ENCODE measurements at places on chromosomes 5 and 9. TPM values are rescaled to one million over a fixed set of nuclear protein-coding genes. Genes with fewer than 3 reads are reported as not detected.

Gene JAKMIP2
- 27.2 TPM for total RNA-seq

Gene PCYOX1L
- total RNA-seq, result 14.7 TPM

Gene SLC22A4
- total RNA-seq, result 0.78 TPM

Gene PRR7
- total RNA-seq, result 9.7 TPM

Gene GRXCR2
- total RNA-seq, result not detected

GRCh38 chr9:99634186-99634585 is 187.5 kb upstream of the NR4A3 start:
- DNase-seq, result no peak

DNA sequence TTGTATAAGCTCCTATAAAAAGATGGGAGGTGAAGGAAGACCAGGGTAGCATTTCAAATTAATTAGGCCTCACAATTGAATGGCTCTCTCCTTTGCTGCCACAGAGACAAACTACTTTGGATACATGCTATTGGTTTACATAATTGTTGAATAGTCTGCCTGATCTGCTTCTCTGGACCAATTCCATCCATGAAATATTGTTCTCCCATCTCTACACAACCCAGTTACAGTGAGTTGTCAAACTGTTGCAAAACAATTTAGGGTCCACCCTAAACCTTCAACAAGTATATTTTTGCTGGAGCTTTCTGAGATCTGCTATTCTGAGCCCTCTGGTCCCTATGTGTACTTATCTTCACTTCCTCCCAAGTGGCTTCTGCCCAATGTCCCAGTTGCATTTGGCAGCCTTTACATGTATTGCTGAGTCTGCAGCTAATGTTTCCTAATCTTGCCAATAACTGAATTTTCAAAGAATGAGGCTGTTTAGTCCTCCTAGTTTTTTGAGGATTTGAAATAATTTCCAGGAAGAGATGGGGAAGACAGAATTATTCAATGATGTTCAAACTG is 38.9 kb downstream of the AGTPBP1 start:
- DNase-seq, result no peak

Gene OGN
- total RNA-seq, result not detected

- DNase-seq, result no peak
Observed at GRCh38 chr5:113218906-113219517, 215.8 kb downstream of the TSSK1B start.

GRCh38 chr9:126363847-126364671 is 37.4 kb downstream of the MVB12B start:
- no peak for DNase-seq

Gene CEP72
- total RNA-seq, result 23.1 TPM
